ENCODE measurements at places on chromosomes 6 and 20. TPM values are rescaled to one million over a fixed set of nuclear protein-coding genes. Genes with fewer than 3 reads are reported as not detected.

DNA sequence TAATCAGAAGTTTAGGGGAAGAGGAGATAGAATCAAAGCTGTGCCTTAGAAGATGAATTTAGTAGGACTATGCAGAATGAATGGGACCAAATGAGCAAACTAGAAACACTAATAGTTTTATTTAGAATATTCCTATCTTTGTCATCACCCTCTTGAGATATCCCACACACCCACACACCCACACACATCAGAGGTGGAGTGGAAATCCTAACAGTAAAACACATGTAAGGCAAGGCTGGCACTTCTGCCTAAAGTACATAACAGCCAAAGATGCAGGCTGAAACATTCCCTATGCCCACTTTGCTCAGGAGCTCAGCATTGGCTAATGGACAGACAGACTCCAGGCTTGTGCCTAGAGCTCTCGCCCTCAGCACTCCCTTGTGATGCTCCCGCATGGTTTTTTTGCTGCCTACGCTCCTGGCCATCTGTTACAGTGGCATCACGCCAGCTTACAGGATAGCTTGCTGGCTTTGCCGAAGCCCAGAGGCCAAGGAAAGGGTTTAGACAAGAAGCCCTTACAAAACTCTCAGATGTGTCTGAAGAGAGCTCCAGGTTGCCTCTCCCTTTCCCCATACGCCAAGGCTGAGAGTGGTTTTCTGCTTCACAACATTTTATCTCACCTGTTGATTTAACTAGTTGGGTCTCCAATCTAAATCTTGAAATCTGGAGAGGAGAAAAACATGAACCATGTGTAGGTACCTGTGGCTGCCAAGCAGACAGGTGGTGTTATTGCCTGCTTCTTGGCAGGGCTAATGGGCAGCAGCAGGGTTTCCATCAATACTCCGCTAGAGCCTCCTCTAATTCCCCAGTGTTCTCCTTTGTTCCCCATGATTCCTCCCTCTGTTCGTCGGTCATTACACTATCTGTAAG is 282.6 kb upstream of the ID4 start:
- peak; percentile 0 for DNase-seq

GRCh38 chr6:50128420-50129005 is 78.8 kb upstream of the DEFB112 start:
- DNase-seq: peak; percentile 27

The FRMD1 gene
- not detected for total RNA-seq

The BPIFB3 gene
- not detected for total RNA-seq

The TTLL9 gene
- total RNA-seq: not detected

- no peak for DNase-seq
Measured at GRCh38 chr6:121408321-121408720, 27.1 kb upstream of the GJA1 start.

The CCN6 gene
- not detected for total RNA-seq

GRCh38 chr20:10490706-10491105 is 55.6 kb downstream of the SLX4IP start:
- DNase-seq: no peak

The OR2H1 gene
- not detected for total RNA-seq

DNA sequence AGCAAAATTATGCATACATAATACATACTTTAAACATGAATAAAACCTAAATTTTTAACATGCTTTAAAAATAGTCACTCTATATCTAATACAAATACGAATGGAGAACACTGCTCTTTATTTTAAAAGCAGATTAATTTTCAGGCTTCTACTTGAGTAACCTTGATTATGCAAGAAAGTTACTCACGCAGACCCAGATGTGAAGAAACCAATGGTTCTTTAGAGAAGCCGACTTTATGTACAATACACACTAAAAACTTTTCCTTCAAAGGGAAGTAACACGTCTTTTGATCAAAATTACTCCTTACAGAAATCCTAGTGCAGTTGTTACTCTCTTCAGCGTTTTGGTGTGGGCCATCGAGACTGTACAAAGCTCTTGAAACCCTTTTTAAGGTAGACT is 136.9 kb upstream of the SLC22A16 start:
- DNase-seq: no peak

The SLC22A3 gene
- total RNA-seq: not detected

The KHDRBS2 gene
- total RNA-seq: not detected

DNA sequence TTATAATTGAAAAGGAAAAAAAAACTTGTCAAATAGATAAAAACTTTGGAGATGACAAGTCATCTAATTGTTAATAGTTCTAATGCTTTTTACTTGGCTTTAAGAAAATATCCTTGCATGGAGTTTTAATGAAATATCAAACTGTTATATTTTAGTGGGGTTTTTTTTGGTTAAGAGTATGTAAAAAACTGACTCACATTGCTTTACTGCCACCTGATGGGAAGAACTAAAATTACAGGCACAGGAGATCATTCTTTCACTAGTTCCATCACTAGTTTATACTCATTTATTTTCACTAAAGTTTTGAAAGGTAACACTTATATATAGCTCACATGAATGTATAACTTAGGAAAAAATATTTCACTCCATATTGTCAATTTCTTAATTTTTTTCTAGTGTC is 309.1 kb downstream of the LMBRD1 start:
- DNase-seq: no peak

DNA sequence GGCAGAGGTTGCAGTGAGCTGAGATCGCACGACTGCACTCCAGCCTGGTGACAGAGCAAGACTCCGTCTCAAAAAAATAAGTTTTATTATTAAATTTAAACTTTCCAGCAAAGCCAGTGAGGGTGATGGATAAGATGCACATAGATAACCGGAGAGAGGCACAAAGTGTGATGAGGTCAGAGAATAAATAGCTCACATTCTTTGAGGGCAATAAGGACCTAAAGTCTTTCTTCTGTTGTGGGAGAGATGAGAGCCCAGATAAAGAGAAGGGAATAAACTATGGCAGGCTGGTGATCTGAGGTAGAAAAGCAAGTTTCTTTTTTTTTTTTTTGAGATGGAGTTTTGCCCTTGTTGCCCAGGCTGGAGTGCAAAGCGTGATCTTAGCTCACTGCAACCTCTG is 20.6 kb upstream of the EZR start:
- DNase-seq: no peak

Measured in myocyte (in vitro differentiated cells).